ENCODE measurements at places on chromosomes 7 and 10. TPM values are rescaled to one million over a fixed set of nuclear protein-coding genes. Genes with fewer than 3 reads are reported as not detected.

- no peak for DNase-seq
Measured at GRCh38 chr7:94452239-94452638, 57.4 kb upstream of the CASD1 start.

- DNase-seq = no peak
Measured at GRCh38 chr10:102835007-102835482, 2.2 kb downstream of the CYP17A1 start.

DNA sequence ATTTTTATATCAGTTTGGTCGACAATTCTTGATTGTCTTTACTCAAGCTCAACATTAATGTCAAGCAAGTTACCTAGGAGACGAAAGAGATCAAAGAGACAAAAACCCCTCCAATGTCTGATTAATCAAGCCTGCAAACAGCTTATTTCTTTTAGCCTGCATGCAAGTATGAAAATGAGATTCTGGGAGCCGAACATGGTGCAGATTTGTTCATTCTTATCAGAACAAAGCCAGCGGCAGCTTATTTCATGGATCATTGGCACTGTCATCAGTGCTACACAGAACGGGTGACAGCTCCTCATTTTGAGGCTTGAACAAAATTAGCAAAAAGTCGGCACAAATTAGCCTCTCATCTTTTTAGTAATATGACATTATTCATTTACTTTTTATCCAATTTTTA, 26.5 kb downstream of the FAM204A start:
- DNase-seq = no peak

DNA sequence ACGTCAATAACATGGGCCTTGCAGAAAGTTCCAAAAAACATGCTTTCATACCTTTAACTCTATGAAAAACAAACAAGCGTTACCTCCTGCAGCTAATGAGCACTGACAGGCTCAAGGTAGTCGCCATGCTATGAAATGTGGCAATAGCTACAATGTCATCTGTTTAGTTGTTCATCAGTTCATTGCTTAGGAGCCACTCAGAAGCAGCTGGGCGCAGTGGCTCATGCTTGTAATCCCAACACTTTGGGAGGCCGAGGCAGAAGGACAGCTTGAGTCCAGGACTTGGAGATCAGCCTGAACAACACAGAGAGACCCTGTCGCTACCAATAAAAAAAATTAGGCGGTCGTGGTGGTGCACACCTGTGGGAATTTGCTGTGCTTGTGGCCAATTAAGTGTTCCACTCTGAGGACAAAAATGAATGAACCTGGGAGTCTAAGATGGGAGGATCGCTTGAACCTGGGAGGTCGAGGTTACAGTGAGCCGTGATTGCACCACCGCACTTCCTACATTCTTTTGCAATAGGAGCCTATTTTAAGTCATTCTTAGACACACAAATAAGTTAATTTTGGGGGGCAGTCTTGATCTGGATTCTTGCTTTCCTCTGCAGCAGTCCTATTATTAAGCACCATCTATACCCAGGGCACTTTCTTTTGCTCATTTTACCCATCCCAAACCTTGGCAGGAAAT, 276.2 kb upstream of the KLF14 start:
- DNase-seq = no peak

- no peak for DNase-seq
Measured at GRCh38 chr10:33133557-33133956, 175.5 kb upstream of the ITGB1 start.

GRCh38 chr7:135710417-135711138, 17.4 kb downstream of the SLC13A4 start:
- DNase-seq = no peak

GRCh38 chr7:33707427-33707826, 197.9 kb upstream of the BMPER start:
- DNase-seq = no peak

- DNase-seq = no peak
Measured at GRCh38 chr10:78700816-78701520, 367.8 kb upstream of the ZMIZ1 start.

GRCh38 chr10:68330852-68331454, 911 bp upstream of the HNRNPH3 start:
- no peak for DNase-seq

DNA sequence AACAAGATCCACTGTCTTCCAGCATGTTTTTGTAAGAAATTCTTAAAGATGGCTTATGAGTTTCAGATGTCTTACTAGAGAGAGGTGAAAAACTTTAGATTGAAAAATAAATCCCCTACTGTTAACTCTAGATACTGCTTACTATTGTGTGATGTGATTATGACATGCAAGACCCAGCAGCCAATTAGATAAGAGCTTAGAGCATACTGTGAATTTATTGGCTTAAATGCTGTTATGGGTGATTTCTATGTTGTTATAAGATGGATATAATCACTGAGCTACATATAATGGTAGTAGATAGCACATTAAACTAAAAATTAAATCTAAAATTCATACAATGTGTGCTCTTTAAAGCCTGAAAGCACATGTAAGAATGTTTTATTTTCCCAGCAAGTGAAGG, at the start of gene RNF133:
TSS of gene RNF133 (minus strand) at position 101 of the 400 bp plus-strand sequence. CDS start 199 bp downstream, outside the sequence.
- no peak for DNase-seq

DNA sequence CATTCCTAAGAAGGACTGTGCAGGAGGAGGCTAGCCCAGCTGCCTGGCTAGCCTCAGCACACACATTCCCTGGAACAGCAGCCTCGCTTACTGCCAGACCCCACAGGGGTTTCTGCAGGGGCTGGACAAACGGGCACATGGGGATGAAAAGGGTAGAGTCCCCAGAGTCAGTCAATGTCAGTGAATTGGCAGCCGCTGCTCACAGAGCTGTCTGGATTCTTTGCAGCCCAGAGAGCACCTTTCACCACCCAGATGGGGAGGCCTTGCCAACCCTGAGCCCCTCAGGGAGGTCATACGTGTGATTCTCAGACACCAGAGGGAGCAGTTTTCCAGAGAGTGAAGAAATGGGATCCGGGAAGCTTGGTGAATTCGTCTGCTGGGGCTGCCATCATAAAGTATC, 143.3 kb downstream of the KCNMA1 start:
- DNase-seq = no peak

- DNase-seq = no peak
Measured at GRCh38 chr10:118020365-118020764, 26.4 kb downstream of the RAB11FIP2 start.

GRCh38 chr10:34801097-34801733, 13.9 kb downstream of the PARD3 start:
- DNase-seq = no peak

- no peak for DNase-seq
Measured at GRCh38 chr7:98240961-98241673, 10.9 kb downstream of the TECPR1 start.

GRCh38 chr7:71521506-71521905, 389.6 kb downstream of the GALNT17 start:
- no peak for DNase-seq

DNA sequence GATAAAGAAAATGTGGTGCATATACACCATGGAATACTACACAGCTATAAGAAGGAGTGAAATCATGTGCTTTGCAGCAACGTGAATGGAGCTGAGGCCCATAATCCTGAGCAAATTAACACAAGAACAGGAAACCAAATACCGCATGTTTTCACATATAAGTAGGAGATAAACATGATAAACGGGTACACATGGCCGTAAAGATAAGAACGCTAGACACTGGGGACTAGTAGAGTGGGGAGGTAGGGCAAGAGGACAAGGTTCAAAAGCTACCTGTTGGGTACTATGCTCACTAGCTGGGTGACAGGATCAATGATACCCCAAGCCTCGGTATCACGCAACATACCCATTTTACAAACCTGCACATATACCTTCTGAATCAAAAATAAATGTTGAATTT, 113.7 kb downstream of the CSTF2T start:
- no peak for DNase-seq

GRCh38 chr7:40850017-40850416, 715.2 kb downstream of the SUGCT start:
- no peak for DNase-seq

- DNase-seq = no peak
Measured at GRCh38 chr7:47430422-47430821, 151.5 kb downstream of the TNS3 start.

DNA sequence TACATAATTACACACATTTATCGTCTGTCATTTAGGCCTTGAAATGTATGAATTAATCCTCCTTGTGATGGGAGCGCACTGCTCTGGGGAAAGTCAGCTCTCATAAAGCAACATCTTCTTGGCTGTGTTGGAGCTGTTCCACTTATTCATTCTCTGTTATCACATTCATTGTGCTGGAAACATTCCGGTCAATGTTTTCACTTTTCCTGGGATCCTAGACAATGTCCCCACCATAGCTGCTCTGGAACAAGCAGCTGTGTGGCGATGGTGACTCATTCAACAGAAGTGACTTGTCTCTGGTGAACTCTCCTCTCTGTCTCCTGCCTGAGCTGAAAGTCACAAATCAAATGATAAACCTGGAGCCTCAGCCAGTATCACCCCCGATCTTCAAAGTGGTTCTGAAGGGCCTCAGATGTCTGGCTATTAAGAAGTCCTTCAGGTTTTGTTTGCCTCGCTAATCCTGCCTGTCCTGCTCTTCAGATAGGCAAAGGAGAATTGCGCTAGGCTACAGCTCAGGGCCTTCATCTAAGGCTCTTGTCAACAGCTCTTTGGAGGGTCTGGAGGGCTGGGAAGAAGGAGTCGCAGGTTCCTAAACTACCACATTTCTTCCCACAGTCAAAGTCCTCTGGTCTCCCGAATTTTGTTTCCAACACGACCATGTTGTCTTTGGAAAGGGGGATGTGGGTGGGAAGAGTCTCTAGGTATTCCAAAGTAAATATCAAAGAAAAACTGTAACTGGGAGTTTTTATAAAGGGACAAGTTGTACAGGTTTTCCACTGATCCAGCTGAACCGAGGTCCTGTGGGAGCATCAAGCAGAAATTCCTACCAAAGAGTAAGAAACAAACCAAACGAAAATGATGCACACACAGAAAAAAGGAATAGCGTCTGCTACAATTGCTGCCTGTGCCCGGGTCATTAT, 29.3 kb downstream of the KLF6 start:
- DNase-seq = no peak

DNA sequence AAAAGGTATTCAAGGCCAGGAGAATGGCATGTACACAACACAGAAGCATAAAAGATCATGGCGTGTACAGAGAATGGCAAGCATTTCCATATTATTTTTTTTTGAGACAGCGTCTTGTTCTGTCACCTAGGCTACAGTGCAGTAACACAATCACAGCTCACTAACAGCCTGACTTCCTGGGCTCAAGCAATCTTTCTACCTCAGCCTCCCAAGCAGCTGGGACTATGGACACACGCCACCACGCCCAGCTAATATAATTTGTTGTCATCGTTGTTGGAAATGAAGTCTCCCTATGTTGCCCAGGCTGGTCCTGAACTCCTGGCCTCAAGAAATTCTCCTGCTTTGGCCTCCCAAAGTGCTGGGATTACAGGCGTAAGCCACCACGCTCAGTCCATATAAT, 27.3 kb downstream of the ANXA7 start:
- no peak for DNase-seq

DNA sequence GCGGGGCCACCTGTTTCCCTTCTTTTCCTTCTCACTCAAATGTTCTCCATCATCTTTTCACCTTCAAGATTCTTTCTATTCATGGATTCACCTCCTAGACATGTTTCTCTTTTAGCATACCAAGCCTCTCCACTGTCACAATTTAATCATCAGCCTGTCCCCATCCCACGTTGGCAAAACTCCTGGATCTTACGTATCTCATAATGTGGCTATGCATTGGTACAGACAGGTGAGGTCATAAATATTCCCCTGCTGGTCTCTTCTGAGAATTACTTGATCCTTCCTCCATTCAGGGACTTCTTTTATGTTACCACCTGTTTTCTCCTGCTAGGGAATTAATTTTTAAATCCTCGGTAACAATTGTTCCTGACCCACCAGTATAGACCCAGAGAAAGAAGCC, 262.6 kb upstream of the NEBL start:
- no peak for DNase-seq

DNA sequence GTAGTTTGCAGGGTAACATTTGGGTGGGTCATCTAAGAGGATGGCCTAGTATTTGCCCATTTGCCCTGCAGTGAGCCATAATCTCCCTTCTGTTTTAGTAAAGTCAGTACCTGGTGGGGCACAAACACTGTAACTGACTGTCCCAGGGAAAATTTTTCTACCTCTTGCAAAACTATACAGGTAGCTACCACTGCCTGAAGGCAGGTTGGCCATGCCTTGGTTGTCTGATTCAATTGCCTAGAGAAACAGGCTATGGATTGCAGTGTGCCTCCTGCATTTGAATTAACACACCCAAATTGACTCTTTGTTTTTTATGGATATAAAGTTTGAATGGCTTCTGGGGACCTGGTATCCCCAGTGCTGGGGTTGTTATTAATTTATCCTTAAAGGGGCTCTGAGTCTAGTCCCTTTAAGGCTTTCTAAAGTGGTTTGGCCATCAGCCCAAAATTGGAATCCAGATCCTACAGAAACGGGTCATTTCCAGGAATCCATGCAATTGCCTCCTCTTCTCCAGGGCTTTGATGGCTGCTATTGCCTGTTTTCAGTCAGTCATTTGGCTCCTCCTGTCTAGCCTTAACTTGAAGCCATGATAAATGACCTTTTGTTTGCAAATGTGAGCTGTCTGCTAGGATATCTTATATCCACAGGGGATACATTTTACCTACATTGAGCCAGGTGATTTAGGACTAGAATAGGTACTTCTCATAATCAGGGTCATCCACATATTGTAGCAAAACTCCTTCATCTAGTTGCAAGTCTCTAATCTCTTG, 89.1 kb downstream of the STRA8 start:
- DNase-seq = no peak

- DNase-seq = no peak
Measured at GRCh38 chr7:100085515-100085914, 3.3 kb upstream of the COPS6 start.

GRCh38 chr10:52437205-52437646, 123.1 kb downstream of the DKK1 start:
- no peak for DNase-seq

GRCh38 chr10:76577455-76577854, 1060.2 kb downstream of the KCNMA1 start:
- DNase-seq = no peak

DNA sequence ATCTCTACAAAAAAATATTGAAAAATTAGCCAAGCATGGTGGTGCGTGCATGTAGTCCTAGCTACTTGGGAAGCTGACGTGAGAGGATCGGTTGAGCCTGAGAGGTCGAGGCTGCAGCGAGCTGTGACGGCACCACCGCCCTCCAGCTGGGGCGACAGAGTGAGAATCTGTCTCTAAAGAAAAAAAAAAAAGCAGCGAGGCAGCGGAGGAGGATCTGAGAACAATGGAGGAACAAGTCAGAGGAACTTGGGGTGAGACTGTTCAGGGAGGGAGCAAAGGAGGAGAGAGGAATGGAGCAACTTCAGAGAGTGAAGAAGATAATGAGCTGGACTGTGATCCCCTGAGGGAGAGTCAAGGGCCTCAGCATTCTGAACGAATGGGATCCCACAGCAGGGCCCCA, 85.4 kb downstream of the MKX start:
- DNase-seq = no peak

FEZF1 gene
- not detected for total RNA-seq

ACSM6 gene
- total RNA-seq = not detected

LIPF gene
- not detected for total RNA-seq

FANK1 gene
- 0.42 TPM for total RNA-seq

GPR26 gene
- total RNA-seq = not detected

WDR86 gene
- 19.4 TPM for total RNA-seq

CALY gene
- not detected for total RNA-seq

IRF5 gene
- 17.3 TPM for total RNA-seq

AKR1E2 gene
- 9.2 TPM for total RNA-seq

GFRA1 gene
- total RNA-seq = 18.3 TPM

OR6V1 gene
- total RNA-seq = not detected

LRRC61 gene
- 3.9 TPM for total RNA-seq

ANXA7 gene
- 146 TPM for total RNA-seq

IDI2 gene
- not detected for total RNA-seq

SAMD9L gene
- total RNA-seq = 12.4 TPM

PRLHR gene
- total RNA-seq = not detected

UNCX gene
- not detected for total RNA-seq

MPP7 gene
- total RNA-seq = 5.7 TPM

MCM7 gene
- total RNA-seq = 22.7 TPM

MYH16 gene
- not detected for total RNA-seq

Measured in mesenteric fat pad (tissue), 1 donor.